ENCODE measurements at places on chromosomes 16 and 17. TPM values are rescaled to one million over a fixed set of nuclear protein-coding genes. Genes with fewer than 3 reads are reported as not detected.

- H3K27me3 ChIP-seq = no peaks in the 10 kb centered on the region
- peaks cover 15% of the 10 kb centered on the region for H3K4me1 ChIP-seq
- peak; percentile 84 for DNase-seq
- H3K4me3 ChIP-seq = peak overlapping the region; percentile 74
Observed at GRCh38 chr16:58511933-58512815, 3.1 kb upstream of the SETD6 start.

The MMP25 gene
- total RNA-seq = 0.14 TPM

GRCh38 chr17:39926135-39926587, 1.2 kb downstream of the ORMDL3 start:
- H3K27ac ChIP-seq = peak overlapping the region; percentile 63
- DNase-seq = no peak
- H3K27me3 ChIP-seq = no peaks in the 10 kb centered on the region
- peak overlapping the region; percentile 93 for H3K4me3 ChIP-seq

The PRPSAP2 gene
- total RNA-seq = 37.0 TPM

DNA sequence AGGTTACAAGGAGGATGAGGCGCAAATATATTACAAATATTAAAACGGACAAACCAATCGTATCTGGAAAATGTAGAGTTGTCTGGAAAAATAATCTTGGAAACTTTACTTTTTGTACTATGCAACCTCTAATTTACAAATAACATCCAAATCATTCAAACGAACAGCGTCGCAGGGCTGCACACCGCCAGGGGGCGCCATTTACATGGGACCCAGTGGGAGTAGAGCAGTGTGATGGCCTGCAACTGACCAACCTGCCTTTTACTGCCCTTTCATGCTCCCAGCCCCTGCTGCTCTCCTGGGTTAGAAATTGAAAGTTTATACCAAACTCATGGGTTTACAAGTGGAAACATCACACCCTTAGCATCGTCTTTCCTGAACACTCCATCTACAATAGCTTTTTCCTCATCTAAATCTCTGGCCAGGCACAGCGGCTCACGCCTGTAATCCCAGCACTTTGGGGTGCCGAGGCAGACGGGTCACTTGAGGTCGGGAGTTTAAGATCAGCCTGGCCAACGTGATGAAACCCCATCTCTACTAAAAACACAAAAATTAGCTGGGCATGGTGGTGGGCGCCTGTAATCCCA, 10.0 kb downstream of the PITPNC1 start:
- no peak overlapping the region for H3K27ac ChIP-seq
- no peak overlapping the region for H3K4me3 ChIP-seq
- peaks cover 15% of the 10 kb centered on the region for H3K4me1 ChIP-seq
- no peaks in the 10 kb centered on the region for H3K27me3 ChIP-seq
- no peak for DNase-seq

GRCh38 chr17:72462814-72463213, 342.0 kb downstream of the SOX9 start:
- H3K27ac ChIP-seq = peak overlapping the region; percentile 95
- H3K27me3 ChIP-seq = no peaks in the 10 kb centered on the region
- peak overlapping the region; percentile 66 for H3K4me3 ChIP-seq

- no peak overlapping the region for H3K27ac ChIP-seq
- H3K4me3 ChIP-seq = no peak overlapping the region
- H3K4me1 ChIP-seq = no peaks in the 10 kb centered on the region
- DNase-seq = no peak
- no peaks in the 10 kb centered on the region for H3K27me3 ChIP-seq
Observed at GRCh38 chr17:78853926-78854394, 13.3 kb upstream of the USP36 start.

GRCh38 chr16:25135254-25135878, 23.8 kb downstream of the LCMT1 start:
- H3K36me3 ChIP-seq = peaks cover 19% of the 10 kb centered on the region
- no peak for DNase-seq
- no peaks in the 10 kb centered on the region for H3K4me1 ChIP-seq
- H3K27me3 ChIP-seq = no peaks in the 10 kb centered on the region

DNA sequence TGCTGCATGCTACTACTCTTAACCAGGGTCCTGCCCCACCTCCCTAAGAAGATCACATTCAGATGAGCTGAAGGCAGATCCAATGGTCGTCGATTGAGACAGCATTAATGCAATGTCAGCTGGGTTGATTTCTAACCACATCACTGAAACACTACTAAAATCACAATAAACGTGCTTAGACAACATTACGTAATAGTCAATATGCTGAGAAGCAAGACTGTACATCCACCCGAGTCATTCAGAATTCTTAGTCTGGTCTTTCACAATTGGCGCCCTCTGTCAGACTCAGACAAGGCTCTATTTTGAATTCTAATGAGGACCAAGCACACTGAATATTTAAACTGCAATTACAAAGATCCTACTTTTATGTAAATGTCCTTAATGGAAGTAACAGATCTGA, 205.2 kb downstream of the STX8 start:
- no peak overlapping the region for H3K4me3 ChIP-seq
- peaks cover 12% of the 10 kb centered on the region for H3K4me1 ChIP-seq
- peak overlapping the region; percentile 40 for H3K27ac ChIP-seq
- H3K36me3 ChIP-seq = no peaks in the 10 kb centered on the region

The DNAAF8 gene
- total RNA-seq = 0.74 TPM

The HIGD1B gene
- total RNA-seq = not detected

DNA sequence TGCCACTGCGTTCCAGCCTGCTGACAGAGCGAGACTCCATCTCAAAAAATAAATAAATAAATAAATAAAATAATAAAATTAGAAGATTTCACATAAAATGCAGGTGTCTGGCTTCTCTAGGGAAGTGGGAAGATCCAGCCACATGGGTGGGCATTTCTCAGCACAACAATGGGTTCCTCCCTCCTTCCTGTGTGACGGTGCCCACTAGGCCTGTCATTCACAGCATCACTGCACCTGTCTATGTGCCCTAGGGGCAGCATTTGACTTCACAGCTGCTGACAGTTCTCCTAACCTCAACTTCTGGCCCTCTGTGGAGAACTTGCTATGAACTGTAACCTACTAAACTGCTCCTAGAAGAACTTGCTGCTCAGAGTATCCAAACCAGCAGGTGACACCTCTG, 3.0 kb downstream of the ABHD15 start:
- H3K27ac ChIP-seq = no peak overlapping the region
- H3K4me1 ChIP-seq = peaks cover 4% of the 10 kb centered on the region
- peaks cover 3% of the 10 kb centered on the region for H3K36me3 ChIP-seq
- no peak for DNase-seq
- H3K4me3 ChIP-seq = peak overlapping the region; percentile 4

The MFAP4 gene
- 2.6 TPM for total RNA-seq

- H3K4me3 ChIP-seq = no peak overlapping the region
- H3K36me3 ChIP-seq = no peaks in the 10 kb centered on the region
- H3K27ac ChIP-seq = no peak overlapping the region
- DNase-seq = no peak
- no peaks in the 10 kb centered on the region for H3K27me3 ChIP-seq
- H3K4me1 ChIP-seq = peaks cover 5% of the 10 kb centered on the region
Observed at GRCh38 chr16:1120577-1120941, 24.5 kb upstream of the C1QTNF8 start.

DNA sequence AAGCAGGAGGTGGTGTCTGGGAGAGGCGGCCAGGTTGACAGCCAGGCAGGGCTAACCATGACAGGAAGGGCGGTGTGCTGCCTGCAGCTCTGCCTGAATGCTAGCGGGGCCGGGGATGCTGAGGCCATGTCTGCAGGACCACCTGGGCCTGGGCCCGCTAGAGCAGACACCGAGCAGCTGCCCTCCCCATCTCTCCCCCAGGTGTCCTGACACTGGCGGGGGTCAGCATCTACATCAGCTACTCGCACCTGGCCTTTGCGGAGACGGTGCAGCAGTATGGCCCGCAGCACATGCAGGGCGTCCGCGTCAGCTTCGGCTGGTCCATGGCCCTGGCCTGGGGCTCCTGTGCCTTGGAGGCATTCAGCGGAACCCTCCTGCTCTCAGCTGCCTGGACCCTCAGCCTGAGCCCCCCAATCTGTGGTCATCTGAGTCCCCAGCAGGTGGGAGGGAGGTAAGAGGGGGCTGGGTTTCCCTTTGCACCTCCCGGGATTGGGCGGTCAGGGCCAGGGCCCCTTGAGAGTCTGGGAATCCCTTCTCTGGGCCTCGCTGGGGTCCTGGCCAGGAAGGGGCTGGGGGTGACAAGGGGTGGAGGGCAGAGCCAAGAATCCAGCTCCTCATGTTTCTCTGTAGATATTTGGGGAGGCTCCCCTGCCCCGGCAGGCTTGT, 7.5 kb downstream of the TMEM235 start:
- H3K4me3 ChIP-seq = no peak overlapping the region
- peaks cover 2% of the 10 kb centered on the region for H3K27me3 ChIP-seq
- H3K36me3 ChIP-seq = no peaks in the 10 kb centered on the region
- H3K4me1 ChIP-seq = peaks cover 5% of the 10 kb centered on the region

DNA sequence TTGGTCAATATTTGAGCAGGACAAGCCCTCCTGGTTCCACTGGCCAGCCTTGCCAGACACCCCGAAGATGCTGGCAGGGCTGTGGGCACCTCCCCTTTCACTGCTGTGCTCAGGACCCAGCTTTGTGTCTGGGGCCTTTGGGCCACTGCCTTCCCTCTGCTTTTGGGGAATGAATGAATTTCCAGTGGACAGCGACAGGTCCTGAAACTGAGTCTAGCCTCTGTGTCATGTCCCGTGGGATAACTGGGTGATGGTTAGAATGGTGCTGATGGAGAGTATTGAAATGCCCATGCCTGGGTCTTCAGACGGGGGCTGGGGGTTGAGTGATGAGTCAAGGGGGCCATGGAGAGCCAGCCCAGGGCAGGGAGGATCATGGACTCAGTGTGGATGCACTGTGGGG, 135.8 kb downstream of the FOXL1 start:
- peaks cover 22% of the 10 kb centered on the region for H3K27me3 ChIP-seq
- H3K36me3 ChIP-seq = peaks cover under 1% of the 10 kb centered on the region
- DNase-seq = no peak
- H3K27ac ChIP-seq = no peak overlapping the region

DNA sequence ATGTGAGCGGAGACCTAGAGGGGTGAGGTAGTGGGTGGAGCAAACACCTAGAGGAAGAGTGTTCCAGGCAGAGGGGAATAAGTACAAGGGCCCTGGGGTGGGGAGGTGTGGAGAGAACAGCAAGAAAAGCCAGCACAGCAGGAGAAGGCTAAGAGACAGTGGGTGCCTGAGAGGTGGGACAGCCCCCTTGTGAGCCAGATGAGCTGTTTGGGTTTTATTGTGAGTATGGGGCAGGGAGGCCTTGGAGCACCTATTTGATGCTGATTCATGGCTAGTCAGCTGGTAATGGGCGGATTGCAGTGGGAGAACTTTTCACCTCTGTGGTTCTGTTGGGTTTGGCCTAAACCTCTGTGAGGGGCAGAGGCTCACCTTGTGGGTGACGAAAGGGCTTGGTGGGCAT, 68.4 kb downstream of the ABCC1 start:
- H3K27ac ChIP-seq = peak overlapping the region; percentile 61
- H3K36me3 ChIP-seq = peaks cover 13% of the 10 kb centered on the region
- DNase-seq = no peak
- H3K27me3 ChIP-seq = no peaks in the 10 kb centered on the region
